Activated effector memory CD4-positive, alpha-beta T cell treated with Interleukin-2 at 50 U/mL for 16 hours (primary cell): ENCODE measurements at places on chromosomes 3 and 15.

GRCh38 chr3:167115331-167115934, 264.7 kb downstream of the ZBBX start:
- no peak for DNase-seq

- no peak for DNase-seq
Measured at GRCh38 chr3:12970684-12971083, 102.5 kb downstream of the IQSEC1 start.

GRCh38 chr15:64619880-64620839, 155.2 kb downstream of the RBPMS2 start:
- no peak for DNase-seq

GRCh38 chr3:57856675-57857074, 100.6 kb downstream of the SLMAP start:
- DNase-seq: no peak

DNA sequence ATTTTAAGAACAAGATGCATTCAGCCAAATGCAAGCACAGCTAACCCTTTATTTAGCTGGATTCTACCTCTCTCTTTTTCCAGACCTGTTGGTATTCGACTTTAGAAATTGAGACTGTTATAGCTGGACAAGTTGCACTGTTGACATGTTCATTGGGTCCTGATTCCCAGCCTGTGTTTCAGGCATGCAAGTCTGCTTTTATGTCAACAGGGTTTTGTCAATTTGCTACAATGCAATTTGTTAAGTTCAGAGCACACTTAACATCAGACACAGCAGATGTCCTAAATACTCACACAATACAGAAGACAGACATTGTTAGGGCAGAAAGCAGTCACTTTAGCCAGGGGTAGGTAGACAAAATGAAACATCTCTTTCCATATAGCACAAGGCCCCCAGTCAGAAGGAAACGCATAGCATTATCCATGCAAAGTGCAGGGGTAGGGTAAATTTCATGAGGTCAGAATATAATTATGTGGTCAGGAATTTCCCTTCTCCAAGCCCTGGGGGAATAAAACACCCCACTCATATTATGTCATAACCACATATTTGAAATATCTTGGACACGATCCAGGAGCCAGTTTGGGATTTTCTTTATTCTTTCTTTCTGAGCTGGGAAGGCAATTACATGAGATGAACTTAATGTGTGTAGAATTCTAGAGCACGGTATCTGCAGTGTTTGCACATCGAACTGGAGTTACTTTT, 504.1 kb downstream of the NTRK3 start:
- DNase-seq: no peak

DNA sequence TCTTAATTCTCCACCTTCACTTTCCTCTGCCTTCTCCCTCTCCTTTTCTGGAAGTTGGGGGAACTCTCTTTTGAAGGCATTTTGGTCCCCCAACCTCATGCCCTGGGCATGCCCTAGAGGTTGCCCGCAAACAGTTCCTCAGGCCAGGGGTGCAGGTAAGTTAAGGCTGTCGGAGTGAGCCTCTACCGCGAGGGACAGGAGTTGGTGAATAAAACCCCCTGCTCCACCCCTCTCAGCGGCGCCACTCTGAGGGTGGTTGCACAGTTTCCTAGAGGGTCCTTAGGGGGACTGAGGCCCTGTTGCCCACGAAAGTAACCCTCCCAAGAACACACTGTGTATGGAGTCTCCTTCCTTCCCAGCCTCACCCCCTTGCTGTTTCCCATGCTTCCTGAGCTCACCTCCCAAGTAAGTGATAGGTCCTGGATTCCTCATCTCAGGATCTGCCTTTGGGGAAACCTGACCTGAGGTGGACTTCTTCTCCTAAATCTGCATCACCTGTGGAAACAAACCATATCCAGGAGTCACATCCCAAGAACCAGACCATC, 23.1 kb upstream of the THSD4 start:
- DNase-seq: no peak

GRCh38 chr3:160449636-160450598, at the start of gene TRIM59:
TSS of gene TRIM59 (minus strand) at chr3:160449786. CDS start at chr3:160439183, 10,603 bp downstream.
- DNase-seq: peak; percentile 96

GRCh38 chr3:169256796-169257522, 406.6 kb downstream of the MECOM start:
- DNase-seq: no peak

GRCh38 chr3:43223670-43224364, 62.5 kb upstream of the SNRK start:
- no peak for DNase-seq

DNA sequence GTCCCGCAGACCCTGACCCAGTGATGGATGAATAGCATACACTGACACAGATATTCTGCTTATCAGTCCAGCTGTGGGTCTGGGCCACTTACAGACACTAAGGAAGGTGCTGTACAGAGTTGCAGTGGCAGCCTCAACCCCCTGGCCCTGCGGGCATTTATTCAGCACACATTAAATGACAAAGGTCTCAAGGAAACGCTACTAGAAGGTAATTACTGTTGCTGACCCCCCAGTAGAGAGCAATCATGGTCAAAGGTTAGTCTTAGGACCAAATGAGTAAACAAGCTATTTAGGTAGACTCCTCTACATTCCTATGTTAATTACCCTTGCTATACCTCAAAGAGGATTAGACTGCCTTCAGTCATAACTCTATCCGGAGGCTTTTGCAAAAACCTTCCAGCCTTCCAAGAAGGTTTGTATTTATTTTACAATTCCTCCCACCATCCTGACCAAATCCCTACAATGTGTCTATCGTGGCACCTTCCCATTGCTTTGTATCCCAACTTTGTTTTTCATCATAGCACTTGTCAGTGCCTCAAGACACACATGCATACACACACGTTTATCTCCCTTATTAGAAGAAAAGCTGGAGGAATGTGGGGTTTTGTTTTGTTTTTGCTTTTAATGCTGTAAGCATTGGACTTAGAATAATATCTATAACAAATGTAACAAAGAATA, 227.9 kb downstream of the PYDC2 start:
- no peak for DNase-seq

DNA sequence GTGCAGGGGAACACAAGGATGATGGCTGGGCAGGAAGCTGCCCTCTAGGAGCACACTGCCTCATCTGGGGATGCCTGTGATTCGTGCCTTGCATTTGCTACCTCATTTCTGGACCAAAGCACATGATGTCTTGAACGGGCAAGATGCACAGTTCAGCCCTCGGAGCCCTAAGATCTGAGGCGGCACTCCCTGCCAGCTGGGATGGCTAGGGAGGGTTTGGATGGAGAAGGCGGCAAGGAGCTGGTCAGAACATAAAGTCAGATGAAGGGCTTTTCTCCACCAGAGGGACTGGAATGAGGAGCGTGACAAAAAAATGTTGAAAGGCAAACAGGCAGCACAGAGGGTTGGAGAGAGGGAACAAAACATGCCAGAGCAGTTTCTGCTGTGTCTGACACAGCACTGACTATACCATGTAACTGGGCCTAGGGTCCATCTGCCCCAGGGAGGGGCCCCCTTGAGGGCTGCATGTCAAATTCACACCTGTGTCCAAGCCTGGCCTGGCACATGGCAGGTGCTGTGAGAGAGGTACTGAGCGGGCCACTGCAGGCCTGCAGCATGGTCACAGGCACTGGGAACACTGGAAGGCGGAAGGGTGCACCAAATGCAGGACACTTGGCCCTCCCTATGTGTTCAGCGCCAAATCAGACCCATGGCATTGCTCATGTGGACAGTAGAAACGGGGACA, 21.7 kb downstream of the TMEM43 start:
- no peak for DNase-seq

DNA sequence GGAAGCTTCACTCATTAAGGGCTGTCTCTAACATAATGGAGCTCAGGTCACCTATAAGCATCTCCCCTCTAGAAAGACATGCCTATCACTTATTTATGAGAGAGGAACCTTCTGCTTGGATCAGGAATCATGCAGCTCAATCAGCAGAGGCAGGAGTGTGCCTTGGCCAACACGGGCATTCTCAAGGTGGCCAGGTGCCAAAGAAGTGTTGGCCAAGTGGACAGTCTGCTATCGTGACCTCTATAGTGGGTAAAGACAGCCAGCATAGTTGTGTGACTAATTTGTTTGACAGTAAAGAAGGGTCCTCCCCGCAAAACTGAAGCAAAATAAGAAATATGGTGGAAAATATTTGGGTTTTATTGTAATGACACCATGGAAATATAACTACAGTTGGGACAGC, 14.7 kb upstream of the AGTR1 start:
- no peak for DNase-seq

DNA sequence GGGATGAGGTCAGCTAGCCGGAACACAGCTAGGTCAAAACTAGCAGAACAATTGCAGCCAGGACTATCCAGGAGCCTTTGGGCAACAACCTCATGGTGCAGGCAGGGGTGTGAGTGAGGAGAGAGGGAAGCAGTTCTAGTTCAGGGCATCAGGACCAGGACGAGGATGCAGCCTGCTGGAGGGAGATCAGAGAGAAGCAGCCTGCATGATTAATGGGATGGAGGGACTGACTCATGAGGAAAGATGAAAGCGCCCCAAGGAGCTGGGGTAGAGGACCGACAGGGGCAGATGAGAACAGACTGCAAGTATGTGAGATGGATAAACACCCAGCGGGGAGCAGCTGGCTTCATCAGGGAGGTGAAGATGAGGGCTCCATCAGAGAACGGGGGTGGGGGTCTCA, 37.9 kb upstream of the LRTM1 start:
- no peak for DNase-seq

DNA sequence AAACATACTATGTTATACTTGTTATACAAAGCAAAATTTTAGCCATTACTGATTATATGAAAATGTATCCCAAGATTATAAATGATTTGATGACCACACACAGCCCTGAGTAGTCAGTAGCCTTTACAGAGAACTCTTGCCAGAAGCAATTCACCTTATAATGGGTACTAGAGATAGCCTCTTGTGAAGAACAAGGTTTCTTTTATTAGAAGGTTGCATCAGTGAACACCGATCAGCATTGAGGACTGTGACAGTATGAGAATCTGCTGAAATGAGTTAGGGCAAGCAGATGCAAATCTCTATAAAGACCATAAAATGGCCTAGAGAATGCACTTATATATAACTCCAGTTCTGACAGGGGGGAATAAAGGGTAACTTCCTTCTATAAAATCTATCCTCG, 10.1 kb downstream of the CDC25A start:
- no peak for DNase-seq

DNA sequence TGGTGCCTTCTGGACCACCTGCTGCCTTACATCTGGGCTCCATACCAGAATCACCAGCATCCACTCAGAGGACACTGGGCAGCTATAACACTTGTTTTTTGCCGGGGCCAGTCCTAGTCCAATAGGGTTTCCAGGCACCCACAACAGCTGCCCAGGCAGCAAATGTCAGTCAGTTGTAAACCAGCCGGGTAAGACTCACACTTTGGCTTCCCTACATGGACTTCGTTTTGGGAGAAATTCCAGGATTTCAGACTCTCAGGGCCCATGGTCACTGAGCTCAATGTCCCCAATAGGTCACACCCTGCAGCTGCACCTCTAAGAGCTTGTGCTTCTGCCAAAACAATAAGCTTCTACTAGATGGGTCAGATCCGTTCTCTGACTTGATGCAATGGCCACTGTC, 83.8 kb downstream of the FAM174B start:
- DNase-seq: no peak

DNA sequence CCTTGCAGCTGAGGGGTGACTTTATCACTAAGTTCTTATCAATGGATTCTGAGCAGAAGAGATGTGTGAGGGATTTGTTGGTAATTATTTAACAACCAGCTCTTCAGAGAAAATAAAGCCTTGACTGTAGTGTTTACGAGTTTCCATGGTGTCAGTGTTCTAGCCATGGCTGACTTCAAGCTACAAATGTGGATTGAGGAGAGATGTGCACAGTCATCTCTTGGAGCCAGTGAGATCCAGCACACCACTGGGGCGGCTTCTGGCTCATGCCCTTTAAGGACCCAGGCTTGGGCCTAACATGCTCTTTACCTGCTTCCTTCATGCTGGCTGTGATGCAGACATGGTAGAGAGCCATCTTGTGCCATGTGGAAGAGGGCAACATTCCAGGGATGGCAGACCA, 145.6 kb upstream of the MRPS22 start:
- DNase-seq: no peak

- DNase-seq: no peak
Measured at GRCh38 chr15:41891946-41892345, 1.9 kb downstream of the SPTBN5 start.

DNA sequence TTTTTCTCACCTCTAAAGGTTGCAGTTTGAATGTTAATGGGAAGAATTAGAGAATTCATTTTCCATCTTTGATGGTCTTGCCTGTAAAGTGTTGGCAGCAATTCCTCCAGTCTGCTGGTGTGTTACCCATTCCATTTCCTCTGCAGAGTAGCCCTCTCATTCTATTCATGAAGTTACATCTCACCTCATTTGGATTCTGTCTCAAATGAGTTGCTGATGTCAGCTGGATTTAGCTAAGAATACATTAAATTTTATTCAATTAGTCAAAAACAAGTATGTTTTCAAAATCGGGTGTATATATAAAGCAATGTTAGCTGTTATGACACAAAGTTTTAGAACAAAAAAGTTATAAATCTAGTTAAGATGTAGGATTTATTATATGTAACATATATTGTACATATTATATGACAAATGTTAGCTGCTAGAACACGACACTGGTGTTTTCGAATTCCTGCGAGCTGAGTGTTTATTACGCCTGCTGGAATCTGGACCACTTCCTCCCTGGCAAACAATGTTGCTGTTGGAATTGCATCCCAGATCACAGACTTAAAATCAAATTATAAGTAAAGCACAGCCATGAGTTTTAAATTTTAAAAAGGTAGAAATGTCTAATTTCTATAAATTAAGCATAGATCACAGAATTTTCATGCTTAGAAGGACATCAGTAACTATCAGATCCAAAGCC, 516.2 kb downstream of the OCA2 start:
- DNase-seq: no peak

GRCh38 chr3:58130591-58130990, 80.2 kb downstream of the DNASE1L3 start:
- DNase-seq: no peak

GRCh38 chr15:101407966-101408775, 81.3 kb downstream of the PCSK6 start:
- no peak for DNase-seq

- no peak for DNase-seq
Measured at GRCh38 chr3:52544937-52545336, 8.5 kb downstream of the UQCC5 start.

- no peak for DNase-seq
Measured at GRCh38 chr3:189449084-189449483, 182.1 kb upstream of the TP63 start.

- no peak for DNase-seq
Measured at GRCh38 chr3:63940389-63940757, 28.2 kb upstream of the SCAANT1 start.

DNA sequence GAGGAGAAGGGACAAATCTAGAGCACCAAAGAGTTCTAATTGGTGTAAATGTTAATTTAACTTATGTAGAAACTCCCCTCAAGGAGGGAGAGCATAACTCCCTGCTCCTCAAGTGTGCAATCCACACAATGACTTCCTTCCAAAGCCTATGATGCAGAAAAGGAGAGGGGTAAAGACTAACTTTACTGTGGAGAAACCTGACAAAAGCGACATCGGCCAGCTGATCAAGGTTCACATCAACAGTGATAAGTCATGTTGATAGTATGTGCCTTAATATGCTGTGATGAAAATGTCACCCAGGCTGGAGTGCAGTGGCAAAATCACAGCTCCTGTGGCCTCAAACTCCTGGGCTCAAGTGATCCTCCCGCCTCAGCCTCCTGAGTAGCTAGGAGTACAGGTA, 76.5 kb downstream of the TFDP2 start:
- no peak for DNase-seq

- no peak for DNase-seq
Measured at GRCh38 chr3:120449701-120450599, 842 bp downstream of the FSTL1 start.
